ENCODE measurements at places on chromosomes 12 and 14. TPM values are rescaled to one million over a fixed set of nuclear protein-coding genes. Genes with fewer than 3 reads are reported as not detected.

- no peak overlapping the region for H3K4me3 ChIP-seq
- no peaks in the 10 kb centered on the region for H3K36me3 ChIP-seq
- H3K27ac ChIP-seq, result no peak overlapping the region
- no peaks in the 10 kb centered on the region for H3K27me3 ChIP-seq
- peaks cover 31% of the 10 kb centered on the region for H3K4me1 ChIP-seq
Observed at GRCh38 chr12:69055280-69055679, 122.3 kb upstream of the CPM start.

GRCh38 chr12:98736352-98737321, 91.5 kb downstream of the APAF1 start:
- no peak for DNase-seq
- H3K36me3 ChIP-seq, result peaks cover 28% of the 10 kb centered on the region
- peaks cover 3% of the 10 kb centered on the region for H3K27me3 ChIP-seq

- DNase-seq, result peak; percentile 63
- H3K4me3 ChIP-seq, result no peak overlapping the region
- peaks cover 12% of the 10 kb centered on the region for H3K27me3 ChIP-seq
- H3K36me3 ChIP-seq, result no peaks in the 10 kb centered on the region
- H3K27ac ChIP-seq, result no peak overlapping the region
Observed at GRCh38 chr12:131192951-131193350, 239.2 kb downstream of the ADGRD1 start.

- H3K27ac ChIP-seq, result no peak overlapping the region
- no peaks in the 10 kb centered on the region for H3K27me3 ChIP-seq
- no peak overlapping the region for H3K4me3 ChIP-seq
- no peak for DNase-seq
- no peaks in the 10 kb centered on the region for H3K36me3 ChIP-seq
Observed at GRCh38 chr14:106556665-106557289, 1030.4 kb downstream of the TMEM121 start.

GRCh38 chr14:104239861-104240301, 101.5 kb downstream of the KIF26A start:
- H3K4me3 ChIP-seq, result no peak overlapping the region
- no peaks in the 10 kb centered on the region for H3K4me1 ChIP-seq
- no peaks in the 10 kb centered on the region for H3K36me3 ChIP-seq
- no peaks in the 10 kb centered on the region for H3K27me3 ChIP-seq
- no peak overlapping the region for H3K27ac ChIP-seq

- no peak for DNase-seq
- no peak overlapping the region for H3K4me3 ChIP-seq
- H3K27me3 ChIP-seq, result no peaks in the 10 kb centered on the region
- H3K4me1 ChIP-seq, result peaks cover 37% of the 10 kb centered on the region
- no peak overlapping the region for H3K27ac ChIP-seq
Observed at GRCh38 chr12:66127650-66128049, 2.9 kb downstream of the LLPH start.

DNA sequence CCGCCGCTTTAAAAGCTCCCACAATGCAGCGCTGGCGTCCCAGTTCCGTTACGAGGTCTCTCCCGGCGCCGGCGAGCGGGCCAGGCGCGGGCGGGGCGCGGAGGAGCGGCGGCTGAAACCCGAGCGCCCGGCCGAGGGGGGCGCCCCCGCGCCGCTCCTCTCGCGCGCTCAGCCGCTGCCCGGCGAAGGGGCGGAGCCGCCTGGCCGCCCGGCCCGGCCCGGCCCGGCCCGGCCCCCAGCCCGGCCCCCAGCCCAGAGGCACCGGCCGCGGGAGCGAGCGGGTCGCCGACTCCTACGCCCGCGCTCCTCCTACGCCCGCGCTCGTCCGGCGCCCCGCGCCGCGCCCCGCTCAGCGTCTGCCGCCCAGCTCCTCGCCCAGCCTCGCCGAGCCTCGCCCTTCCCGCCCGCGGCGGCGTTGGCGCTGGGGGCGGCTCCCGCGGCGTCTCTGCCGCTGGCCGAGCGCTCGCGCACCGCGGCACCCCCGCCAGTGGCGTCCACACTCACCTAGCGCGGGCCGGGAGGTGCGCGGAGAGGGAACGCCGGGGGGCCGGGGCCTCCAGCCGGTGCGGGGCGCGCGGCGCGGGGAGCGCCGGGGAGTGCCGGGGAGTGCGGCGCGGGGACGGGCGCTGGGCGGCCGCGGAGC, at the start of gene RASSF8:
TSS of gene RASSF8 (plus strand) at position 255 of the 643 bp plus-strand sequence. CDS start 96,662 bp downstream, outside the sequence.
- DNase-seq, result peak; percentile 93
- no peaks in the 10 kb centered on the region for H3K27me3 ChIP-seq
- H3K4me1 ChIP-seq, result peaks cover 38% of the 10 kb centered on the region
- H3K4me3 ChIP-seq, result peak within 1 kb of the TSS; percentile 93
- peaks cover 10% of the 10 kb centered on the region for H3K36me3 ChIP-seq

- no peak overlapping the region for H3K4me3 ChIP-seq
- DNase-seq, result no peak
- H3K36me3 ChIP-seq, result peaks cover 11% of the 10 kb centered on the region
- peak overlapping the region; percentile 29 for H3K27ac ChIP-seq
- H3K27me3 ChIP-seq, result no peaks in the 10 kb centered on the region
- peaks cover 24% of the 10 kb centered on the region for H3K4me1 ChIP-seq
Observed at GRCh38 chr14:60862283-60862682, 118.6 kb downstream of the TRMT5 start.

- peaks cover 23% of the 10 kb centered on the region for H3K27me3 ChIP-seq
- no peak overlapping the region for H3K4me3 ChIP-seq
- H3K36me3 ChIP-seq, result no peaks in the 10 kb centered on the region
- no peaks in the 10 kb centered on the region for H3K4me1 ChIP-seq
- H3K27ac ChIP-seq, result no peak overlapping the region
- DNase-seq, result no peak
Observed at GRCh38 chr12:77553976-77554619, 276.6 kb upstream of the NAV3 start.

DNA sequence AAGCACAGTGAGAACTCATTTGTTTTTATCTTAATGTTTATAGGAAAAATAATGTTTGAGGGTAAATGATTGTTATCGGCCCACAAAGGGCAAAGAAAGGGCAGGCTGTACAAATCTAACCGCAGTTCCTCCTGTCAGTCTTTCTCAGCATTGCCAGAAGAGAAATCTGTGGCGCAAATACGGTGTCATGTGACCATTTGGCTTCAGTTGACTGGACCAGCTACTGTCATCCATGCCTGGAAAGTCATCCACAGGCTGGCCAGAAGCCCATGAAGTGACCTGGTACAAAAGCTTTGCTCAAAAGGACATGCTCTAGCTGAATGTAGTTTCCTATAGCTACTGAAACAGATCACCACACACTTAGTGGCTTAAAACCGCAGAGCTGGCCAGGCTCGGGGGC, 43.6 kb downstream of the HCAR2 start:
- no peaks in the 10 kb centered on the region for H3K36me3 ChIP-seq
- no peak overlapping the region for H3K27ac ChIP-seq
- no peaks in the 10 kb centered on the region for H3K27me3 ChIP-seq
- no peak for DNase-seq
- H3K4me3 ChIP-seq, result no peak overlapping the region

KITLG gene
- 1.9 TPM for total RNA-seq

FAM181A gene
- total RNA-seq, result not detected

TAS2R19 gene
- 3.7 TPM for total RNA-seq

SLC5A8 gene
- total RNA-seq, result not detected

PZP gene
- total RNA-seq, result not detected
